ENCODE measurements at places on chromosomes 11 and 22.

DNA sequence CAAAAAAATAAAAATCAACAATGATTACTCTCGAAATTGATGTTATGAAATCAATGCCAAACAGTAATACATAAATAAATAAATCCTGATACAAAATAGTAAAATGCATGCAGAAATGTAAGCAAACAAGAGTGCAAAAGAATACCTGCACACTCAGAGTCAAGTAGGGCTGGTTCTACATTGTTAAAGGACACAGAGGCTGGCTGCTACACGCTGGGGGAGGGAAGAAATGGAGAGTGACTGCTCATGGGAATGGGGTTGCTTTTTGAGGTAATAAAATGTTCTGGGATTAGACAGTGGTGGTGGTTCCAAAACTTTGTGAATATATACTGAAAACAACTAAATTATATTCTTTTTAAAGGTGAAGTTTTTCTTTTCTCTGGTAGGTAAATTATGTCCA, 32.1 kb downstream of the MAPK1 start:
- no peak for DNase-seq

GRCh38 chr11:32960553-32961164, 55.0 kb upstream of the DEPDC7 start:
- DNase-seq, result peak; percentile 80

DNA sequence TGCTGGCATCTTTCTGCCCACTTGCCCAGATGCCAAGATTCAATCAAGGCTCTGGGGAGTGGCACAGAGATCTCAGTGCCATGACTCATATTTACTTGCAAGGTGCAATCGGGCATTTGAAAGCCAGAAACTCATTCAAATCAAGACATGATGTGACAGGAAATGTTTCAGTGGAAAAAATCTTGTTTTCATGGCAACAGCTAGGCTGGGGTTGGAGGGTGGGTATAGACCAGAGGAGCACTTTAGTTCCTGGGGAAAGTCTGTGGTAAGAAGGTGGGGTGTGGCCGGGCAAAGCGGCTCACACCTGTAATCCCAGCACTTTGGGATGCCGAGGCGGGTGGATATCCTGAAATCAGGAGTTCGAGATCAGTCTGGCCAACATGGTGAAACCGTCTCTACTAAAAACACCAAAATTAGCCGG, 1.2 kb downstream of the MAJIN start:
- no peak for DNase-seq

GRCh38 chr11:1559111-1559951, 12.7 kb downstream of the DUSP8 start:
- no peak for DNase-seq

DNA sequence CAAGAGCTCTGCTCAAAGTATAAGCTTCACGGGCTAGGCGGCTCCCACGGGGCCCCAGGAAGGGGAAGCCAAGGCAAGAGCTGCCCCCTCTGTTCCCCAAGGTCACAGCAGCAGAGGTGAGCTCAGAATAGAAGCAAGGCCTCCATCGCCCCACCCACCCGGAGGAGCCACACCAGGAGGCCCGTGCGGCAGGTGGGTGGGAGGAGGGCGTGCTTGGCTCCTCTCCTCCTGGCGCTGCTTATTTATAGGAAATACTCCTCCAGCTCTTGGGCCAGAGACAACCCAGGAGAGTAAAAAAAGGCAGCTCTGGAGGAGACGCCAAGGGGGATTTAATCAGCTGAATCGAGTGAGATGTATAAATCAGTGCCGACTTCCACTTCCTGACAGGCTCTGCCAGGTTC, 87.8 kb downstream of the FEZ1 start:
- no peak for DNase-seq

DNA sequence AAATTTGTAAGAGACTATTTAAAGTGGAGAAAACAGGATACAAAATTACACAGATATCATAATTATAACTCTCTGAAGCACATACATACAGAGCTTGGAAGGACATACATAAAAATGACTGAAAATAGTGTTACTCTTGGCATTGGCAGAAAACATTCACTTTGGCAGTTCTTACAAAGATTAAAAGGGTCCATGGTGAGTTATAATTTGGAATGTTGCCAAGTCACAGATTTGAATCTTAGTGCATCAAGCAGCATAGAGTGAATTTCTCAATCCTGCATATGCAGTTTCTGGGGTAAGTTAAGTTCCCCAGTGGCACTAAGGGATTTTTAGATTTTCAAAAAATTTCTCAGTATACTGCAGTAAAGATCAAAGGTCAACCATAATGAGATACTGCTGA, 115.9 kb downstream of the CCDC81 start:
- no peak for DNase-seq

- no peak for DNase-seq
Observed at GRCh38 chr11:113540416-113541330, 65.5 kb upstream of the DRD2 start.

DNA sequence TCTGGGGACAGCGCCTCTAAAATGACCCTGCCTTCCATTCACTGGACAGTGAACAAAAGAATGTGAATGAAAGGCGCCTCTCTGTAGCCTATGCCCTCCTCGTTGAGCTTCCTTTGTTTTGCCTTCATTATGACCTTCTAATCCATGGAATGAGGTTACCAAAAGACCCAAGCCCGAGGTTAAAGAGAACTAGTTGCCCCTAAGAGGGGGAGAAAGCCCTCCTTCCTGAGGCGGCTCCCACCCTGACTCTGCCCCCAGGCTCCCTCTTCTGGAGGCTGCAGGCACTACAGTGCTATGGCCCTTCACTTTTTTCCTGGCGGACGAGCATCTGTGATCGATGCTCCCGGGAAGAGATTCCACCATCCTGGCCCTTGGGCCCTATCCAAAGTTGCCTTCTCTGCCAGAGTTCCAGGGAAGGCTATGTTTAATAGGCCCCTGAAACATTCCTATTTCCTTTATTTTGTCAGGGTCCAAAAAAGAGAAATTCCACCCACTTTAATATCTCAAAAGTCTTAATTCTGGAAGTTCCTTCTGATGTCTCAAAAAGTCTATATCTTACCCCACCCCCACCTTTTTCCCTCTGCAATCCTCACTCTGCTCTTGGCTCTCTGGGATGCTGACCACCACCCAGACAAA, 147.3 kb downstream of the FEZ1 start:
- DNase-seq, result peak; percentile 49

DNA sequence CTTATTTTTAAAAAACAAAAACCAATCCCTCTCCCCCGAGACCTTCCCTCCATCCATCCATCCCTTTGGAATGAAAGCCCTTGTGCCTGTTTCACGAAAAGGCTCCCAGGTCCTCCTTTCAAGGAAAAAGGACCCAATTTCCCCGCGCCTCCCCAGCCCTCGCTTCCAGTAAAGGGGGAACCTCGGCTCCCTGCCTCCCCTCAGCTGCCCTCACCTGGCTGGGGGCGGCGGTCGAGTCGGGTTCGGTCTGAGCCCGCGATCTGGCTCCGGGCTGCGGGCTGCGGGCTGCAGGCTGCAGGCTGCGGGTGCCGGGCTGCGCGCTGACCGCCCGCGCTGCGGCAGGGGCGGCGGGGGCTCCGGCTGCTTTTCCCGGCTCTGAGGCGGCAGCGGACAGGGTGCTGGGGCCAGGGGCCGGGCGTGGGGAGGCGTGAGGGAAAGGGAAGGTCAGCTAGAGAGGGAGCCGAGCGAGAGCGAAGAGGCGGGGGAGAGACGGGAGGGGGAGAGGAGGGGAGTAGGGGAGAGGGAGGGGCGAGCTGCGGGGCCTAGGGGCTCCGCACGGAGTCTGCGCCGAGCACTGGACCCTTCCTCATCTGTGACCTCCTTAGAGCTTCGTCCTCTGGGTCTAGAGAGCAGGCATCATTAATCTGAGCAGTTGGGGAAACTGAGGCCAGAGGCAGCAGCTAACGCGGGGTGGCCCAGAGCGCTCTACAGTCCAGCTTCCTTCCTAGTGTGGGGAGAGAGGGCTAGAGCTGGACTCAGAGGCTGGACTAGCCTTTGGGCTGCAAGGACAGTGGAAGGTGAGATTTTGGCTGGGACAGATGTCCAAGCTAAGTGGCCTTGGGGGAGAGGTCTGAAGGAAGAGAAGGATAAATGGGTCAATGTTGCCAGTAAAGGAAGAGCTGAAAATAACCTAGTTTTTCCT, at the start of gene C1QTNF4:
Gene C1QTNF4, minus strand, starts transcription at position 478 of the 922 bp plus-strand sequence. CDS start 3,601 bp downstream, outside the sequence.
- DNase-seq, result no peak

DNA sequence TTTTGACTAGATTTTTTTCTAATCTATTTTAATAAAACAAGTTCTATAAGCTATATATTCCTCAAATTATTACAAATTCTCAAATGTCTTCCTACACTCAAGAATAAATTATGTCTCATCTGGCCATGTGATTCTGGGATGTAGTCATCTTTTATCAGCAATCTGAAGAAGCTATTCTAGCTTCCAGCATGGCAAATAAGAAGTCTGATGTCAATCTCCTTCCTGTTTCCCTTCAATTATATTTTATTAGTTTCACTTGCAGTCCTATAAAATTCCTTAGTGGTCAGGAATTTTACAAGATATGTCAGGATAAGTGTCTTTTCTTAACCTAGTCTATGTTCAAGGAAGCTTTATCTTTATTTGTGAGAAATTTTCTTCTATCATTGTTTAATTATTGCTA, 10.4 kb upstream of the ANO3 start:
- DNase-seq, result no peak

GRCh38 chr11:11940551-11940950, 67.9 kb downstream of the DKK3 start:
- no peak for DNase-seq

- DNase-seq, result no peak
Observed at GRCh38 chr11:10497371-10498021, 42.4 kb downstream of the AMPD3 start.

GRCh38 chr11:102288725-102289083, 28.6 kb upstream of the BIRC3 start:
- no peak for DNase-seq

- DNase-seq, result no peak
Observed at GRCh38 chr11:43269254-43269918, 42.4 kb upstream of the API5 start.

GRCh38 chr11:34331329-34331728, 26.5 kb downstream of the ABTB2 start:
- no peak for DNase-seq

- DNase-seq, result no peak
Observed at GRCh38 chr22:20167643-20168322, 16.9 kb upstream of the CCDC188 start.

DNA sequence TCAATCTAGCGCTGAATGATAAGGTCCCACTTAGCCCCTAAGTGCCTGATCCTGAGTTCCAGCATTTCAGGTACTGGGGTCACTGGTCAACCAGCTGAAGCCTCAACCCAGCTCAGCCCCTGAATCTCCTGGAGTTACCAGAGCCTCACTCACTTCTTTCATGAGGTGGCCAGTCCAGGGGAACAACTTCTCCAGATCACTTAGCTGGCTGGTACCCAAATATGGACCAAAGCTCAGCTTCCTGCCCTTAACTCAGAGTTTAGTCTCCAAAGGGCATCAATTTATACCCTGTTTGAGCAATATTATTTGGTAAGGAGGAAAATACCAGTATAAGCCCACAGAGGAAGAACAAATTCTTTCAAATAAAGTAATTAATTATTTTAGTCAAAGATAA, 105.6 kb downstream of the SLC1A2 start:
- no peak for DNase-seq

DNA sequence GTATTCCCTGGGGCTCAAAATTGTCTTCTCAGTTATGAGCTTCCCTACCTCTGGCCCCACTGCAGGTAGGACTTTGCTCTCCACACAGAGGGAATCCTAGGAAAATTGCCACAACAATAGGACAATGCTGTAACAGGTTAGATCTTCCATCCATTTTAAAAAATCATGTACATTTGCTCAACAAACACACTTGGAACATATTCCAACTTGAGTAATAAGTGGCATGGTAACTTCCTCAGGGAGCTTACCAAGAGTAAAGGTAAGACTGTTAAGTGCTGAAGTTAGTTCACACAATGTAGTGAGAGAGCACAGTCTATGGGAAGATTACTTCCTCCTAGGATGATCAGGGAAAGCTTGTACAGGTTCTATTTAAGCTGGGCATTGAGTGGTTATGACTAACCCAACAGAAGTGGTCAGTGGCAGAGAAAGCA, 78.9 kb upstream of the BIRC3 start:
- DNase-seq, result no peak
